ENCODE measurements at places on chromosomes 2 and 18.
A peak's percentile ranks its signal among the peaks of the same experiment; 100 is the strongest.

DNA sequence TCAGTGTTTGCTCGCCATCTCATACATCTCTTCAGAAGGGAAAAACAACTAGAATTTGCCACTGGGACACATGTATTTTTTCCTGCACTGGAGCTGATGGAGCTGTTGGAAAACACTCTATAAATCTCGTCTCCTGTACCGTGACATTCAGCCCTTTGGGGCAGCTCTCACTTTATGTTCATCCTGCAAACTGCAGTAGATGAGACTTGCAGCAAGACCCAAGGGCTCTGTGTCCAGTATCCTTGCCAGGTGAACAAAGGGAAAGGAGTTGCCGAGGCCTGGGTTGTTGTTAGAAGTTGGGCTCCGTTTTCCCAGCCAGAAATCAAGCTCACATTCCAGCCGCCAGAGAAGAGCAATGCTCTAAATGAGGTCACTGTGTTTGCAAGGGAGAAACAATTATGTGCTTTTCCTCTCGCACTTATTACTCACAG lies 285.1 kb downstream of the SLC4A3 start:
- no peak for DNase-seq

DNA sequence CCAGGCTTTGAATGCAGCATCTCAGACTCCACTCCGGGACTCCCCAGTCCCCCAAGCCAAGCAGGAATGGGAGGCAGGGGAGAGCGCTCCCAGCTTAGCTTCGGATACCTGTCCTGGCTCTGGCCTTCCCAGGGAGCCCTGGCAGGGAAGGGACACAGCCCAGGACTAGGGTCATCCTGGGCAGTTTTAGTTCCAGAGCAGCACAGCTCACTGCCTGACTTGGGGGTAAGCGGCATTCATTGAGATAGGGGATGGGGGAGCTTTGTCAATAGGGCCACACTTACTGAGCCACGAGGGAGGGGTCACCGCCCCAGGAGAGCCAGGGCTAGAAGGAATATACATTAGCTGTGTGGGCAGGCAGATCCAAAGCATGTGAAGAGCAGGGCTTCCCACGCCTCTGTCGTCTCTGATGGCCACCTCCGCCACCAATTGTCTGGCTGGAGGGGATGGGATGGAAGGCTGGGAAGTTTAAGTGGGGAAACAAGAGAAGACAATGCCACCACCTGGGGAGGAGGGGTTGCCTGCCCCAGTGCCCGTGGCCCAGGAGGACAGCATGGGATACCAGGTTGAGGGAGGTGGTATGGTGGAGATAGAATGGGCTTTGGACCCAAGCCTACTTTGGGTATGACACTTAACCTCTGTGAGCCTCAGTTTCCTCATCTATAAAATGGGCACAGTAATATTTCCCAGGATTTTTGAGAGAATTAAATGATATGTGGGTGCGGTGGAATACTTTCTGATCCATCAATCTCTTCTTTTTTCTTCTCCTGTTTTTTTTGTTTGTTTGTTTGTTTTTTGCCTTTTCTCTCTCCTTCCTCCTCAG lies 40.2 kb downstream of the SCTR start:
- DNase-seq, result no peak

GRCh38 chr2:84492571-84492970 lies 23.7 kb upstream of the DNAH6 start:
- DNase-seq, result no peak

GRCh38 chr2:199228887-199229819 lies 228.6 kb downstream of the SATB2 start:
- no peak for DNase-seq

DNA sequence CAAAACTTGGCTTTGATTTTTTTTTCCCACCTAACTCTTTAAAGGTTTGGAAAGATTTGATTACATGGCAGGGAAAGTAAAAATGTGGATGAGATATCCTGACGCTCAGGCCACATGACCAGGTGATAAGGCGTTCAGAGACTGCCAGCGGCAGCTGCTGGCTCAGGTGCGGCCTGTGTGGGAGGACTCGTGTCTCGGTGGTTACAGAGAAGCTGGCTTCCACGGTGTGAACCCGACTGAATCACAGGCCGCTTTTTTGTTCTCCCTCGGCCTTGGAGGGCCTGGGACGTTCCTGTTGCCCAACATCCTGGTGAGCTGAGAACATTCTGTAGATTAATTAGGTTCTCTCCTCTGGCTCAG lies 124.2 kb upstream of the ZNF516 start:
- DNase-seq, result no peak

DNA sequence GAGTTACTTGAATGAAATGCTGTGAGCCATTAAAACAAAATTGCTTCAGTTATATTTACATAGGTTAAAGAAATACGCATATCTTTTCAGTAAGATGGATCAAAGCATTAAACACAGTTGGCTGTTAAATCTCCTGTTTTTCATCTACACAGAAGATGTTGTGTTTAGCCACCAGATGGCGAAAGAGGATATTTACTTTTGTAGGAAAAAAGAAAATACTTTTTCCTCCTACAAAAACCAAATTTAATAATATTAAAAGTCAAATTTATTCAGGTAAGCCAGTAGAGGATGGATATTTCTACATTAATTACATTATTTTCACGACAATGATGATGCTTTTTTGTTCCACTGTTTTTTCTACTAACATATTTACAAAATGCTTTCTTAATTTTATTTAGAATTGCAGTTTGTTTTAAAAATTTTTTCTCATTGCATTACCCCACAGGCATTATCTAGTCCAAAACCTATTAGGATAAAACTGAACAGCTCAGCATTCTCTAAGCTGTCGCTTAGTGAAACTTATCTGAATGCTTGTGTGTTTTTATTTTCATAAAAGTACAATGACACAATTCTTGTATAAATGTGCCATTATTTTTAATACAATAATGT lies 173.7 kb downstream of the ASXL3 start:
- no peak for DNase-seq

GRCh38 chr2:20692081-20692480 lies 25.1 kb downstream of the GDF7 start:
- DNase-seq, result no peak

GRCh38 chr18:31097666-31098065 lies 4.6 kb downstream of the DSC2 start:
- DNase-seq, result no peak

DNA sequence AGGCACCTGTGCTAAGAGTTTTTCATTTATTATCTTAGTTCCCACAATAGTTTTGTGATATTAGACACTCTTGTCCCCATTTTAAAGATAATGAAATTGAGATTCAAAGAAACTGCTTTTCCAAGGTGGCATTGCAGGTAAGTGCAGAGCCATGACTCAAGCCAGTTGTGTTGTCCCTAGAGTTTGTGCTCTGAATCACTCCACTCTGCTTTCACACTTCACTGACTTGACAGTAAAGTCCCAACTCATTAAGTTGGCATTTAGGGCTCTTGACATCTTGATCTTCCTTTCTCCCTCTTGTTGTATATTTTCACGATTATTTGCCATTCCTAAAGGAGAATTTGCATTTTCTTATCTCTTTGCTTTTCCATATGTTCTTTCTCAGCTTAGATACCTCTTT lies 114.3 kb downstream of the DIS3L2 start:
- no peak for DNase-seq

GRCh38 chr2:120528051-120528692 lies 182.2 kb downstream of the INHBB start:
- no peak for DNase-seq

- no peak for DNase-seq
These were observed 12.7 kb downstream of the USP39 start for GRCh38 chr2:85628658-85629057.

DNA sequence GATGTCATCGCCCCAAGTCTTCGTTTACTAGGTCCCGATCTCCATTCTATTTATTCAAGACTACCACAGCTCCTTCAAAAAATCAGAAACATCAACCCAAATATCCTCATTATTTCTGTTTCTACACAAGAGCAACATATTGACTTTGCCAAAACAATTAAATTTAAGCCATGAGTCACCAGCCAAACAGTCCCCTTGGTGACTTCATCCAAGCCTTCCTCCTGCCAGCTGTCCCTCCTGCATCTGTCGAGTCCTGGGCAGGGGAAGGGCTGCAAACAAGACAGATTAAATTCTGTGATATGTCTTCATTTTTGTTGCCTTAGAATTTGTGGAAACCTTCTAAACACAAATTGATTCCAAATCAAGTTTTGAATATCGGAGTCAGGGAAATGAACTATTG lies 110.3 kb downstream of the SP3 start:
- no peak for DNase-seq

DNA sequence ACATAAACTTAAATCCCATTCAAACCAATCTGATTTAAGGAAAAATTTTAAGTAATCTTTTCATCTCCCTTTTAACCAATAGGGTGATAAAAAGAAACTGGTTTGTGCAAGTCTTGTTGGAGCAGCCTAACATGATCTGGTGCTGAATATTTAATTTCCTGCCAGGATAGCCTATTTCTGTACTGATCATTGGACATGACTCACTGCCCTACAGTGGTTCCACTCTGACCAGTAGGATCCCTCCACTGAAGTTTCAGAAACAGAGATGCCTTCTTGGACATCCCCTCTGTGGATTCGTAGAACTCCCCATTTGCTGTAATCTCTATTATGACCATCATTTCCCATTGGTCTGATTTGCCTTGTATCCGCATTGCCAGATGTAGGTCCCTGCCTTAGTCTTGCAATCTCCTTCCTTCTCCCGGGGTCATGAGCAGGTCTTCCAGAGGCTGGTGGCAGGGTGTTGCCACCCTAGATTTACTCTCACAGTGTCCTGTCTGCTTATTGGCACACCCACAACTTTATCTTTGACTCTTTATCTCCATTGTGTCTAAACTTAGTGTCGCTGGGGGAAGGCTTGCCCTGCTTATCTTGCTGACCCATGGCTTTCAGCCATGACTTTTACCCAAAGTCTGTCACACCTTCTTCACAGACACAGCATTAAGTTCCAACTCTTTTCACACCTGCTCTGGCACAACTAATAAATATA lies 12.3 kb upstream of the SETBP1 start:
- no peak for DNase-seq

DNA sequence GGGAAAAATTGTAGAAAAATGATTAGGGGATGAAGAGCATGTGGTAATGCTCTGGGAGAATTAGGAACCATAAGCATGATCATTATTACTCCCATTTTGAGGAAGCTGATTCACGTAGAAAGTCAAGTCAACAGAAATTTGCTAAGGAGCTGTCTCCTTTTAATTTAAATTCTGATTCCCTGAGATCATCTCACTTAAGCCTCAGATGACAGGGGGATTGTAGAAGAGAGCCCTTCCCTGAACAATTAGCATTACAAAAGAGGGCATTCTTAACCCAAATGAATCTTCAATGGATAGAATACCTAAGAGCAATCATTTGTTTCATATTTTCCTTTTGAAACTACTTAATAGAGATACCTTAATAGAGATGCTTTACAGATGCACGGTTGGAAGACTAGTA lies 267.9 kb downstream of the NYAP2 start:
- DNase-seq, result no peak

- peak; percentile 76 for DNase-seq
These were observed 26.4 kb upstream of the CD207 start for GRCh38 chr2:70861777-70862625.

DNA sequence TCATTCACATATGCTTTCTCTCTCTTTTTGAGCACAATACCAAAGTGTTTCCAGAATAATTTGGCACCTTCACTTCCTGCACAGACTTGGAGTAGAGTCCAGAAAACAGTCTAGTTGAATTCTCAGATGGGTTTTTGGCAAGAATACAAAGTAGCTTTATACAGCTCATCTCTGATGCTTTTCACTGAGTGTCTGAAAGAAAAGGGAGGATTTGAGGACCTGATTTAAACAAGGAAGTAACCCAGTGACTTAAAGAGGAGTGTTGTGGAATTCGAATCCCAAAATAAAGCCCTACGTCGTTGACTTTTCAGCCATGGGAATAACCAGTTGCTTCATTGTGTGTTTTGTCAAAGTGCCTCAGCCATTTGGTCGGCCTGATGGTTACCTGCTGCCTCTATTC lies 31.8 kb downstream of the METAP1D start:
- no peak for DNase-seq

- DNase-seq, result no peak
These were observed 296.0 kb downstream of the TMX3 start for GRCh38 chr18:68418881-68419280.

GRCh38 chr2:183522489-183523266 lies 398.4 kb downstream of the NUP35 start:
- no peak for DNase-seq

DNA sequence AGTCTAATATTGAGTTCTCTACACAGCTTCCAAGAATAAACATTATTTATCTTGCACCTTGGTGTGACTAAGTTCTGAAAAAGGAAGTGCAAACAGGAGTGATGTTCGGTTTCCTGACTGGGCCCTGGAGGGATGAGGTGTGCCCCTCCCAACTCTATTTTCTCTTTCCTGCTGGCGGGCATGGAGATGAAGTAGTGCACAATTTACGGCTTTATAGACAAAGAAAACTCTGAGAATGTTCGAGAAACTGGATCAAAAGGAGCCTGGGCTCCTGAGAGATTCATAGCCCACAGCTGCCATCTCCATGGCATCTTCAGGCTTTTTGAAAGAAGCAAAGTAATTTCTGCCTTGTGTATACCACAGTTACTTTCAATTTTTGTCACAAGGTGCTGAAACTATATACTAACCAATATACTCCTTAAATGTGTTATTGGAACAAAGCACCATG lies 22.3 kb downstream of the LRATD1 start:
- DNase-seq, result no peak

GRCh38 chr2:200483729-200484198 lies 26.1 kb downstream of the KCTD18 start:
- DNase-seq, result no peak

DNA sequence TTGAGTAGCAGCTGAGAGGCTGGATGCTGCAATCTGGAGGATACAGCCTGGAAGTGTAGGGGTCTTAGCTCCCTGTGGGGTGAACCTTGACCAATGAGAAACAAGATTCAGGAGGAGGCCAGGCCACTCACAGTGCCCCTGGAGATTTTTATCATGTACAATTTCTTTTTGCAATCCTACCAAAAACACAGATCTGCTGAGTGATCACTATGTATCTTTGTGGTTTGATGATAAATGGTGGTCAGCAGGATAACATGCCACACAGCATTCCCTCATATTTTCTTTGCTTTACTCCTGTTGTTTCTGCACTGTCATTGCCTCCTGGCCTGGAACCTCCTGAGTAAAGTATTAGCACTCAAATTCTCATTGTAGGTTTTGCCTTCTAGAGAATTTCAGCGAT lies 357.9 kb downstream of the THSD7B start:
- DNase-seq, result no peak

DNA sequence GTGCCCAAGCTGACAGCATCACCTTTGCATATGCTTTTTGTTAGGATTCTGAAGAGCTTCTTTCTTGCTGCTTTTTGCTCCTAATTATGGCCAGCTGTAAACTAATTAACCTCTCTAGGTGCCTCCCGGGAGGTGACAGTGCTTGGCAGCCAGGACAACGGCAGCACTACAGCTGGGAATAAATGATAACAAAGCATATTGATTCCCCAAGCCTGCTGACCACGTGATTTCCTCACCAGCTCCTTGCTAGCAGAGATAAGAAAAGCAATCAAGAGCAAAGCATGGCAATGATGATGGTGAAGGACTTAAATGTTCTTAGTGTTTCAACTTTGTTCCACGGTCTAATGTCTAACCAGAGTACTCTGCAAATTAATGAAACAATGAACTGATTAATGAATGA lies 1074.4 kb upstream of the GYPC start:
- DNase-seq, result no peak

Measured in germinal center (tissue), 1 donor.